ENCODE measurements at places on chromosomes 6 and 20.

GRCh38 chr6:134628154-134628553, 310.2 kb upstream of the SGK1 start:
- H3K4me1 ChIP-seq, result no peaks in the 10 kb centered on the region
- no peak overlapping the region for H3K27ac ChIP-seq
- peaks cover 28% of the 10 kb centered on the region for H3K27me3 ChIP-seq
- H3K36me3 ChIP-seq, result no peaks in the 10 kb centered on the region
- no peak for DNase-seq

DNA sequence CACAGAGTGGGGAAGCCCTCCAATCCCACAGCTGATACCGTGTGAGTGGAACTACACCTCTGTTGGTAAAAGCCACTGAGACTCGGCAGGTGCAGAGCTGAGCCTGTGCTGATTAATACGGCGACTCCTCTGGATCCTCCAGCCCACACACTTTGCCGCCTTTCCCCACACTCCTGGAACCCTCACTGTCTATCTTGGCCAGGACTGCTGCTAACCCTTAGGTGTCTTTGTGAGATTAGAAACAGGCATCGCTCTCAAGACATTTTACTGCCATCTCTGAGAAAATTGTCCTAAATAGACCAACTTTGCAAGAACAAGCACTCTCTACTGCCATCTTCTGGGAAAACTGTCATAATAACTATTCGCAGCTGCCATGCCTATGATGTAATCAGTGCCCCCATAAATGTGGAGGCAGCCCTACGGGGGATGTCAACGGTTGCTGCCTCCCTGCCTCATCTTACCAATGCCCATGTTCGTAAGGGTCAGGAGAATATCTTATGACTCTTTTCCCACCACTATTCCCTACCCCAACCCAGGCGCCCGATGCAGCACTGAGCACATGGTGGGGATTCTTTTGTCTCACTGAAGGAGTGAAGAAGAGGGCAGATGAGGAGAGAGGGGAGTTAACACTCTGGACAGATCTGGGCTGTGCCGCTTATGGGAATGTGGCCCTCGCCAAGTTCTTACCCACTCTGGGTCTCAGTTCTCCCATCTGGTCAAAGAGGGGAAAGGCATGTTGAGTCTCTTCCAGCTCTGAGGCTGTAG, 26.1 kb upstream of the KCNB1 start:
- H3K4me1 ChIP-seq, result peaks cover 5% of the 10 kb centered on the region
- H3K27me3 ChIP-seq, result peaks cover 8% of the 10 kb centered on the region
- no peak overlapping the region for H3K27ac ChIP-seq
- H3K36me3 ChIP-seq, result no peaks in the 10 kb centered on the region

DNA sequence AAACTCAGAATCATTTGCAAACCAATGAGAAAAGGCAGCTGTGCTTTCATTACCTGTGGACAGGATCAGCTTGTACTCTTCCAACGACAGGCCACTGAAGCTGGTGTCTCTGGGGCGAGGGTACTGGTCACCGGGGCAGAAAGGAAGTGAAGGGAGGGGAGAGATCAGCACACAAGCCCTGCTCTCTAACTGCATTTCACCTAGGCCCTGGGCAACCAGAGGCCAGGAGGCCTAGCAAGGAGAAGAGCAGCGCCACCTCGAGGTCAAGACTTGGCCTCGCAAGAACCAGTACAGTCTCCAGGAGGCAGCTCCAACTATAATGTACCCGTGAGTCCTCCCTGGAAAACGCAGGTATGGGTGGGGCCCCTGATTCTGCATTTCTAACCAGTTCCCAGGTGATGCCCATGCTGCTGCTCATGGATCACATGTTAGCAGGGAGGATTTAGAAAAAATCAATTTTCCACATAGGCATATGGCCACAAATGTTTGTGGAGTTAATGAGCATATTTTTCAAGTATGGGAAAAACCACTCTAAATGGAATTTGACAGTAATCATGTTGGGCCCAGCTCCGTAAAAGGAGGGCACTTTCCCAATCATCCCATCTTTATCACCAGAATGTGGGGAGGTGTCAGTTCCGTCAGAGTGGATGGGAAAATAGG, 11.0 kb downstream of the UQCC2 start:
- H3K27me3 ChIP-seq, result no peaks in the 10 kb centered on the region
- peak overlapping the region; percentile 67 for H3K27ac ChIP-seq
- peaks cover 3% of the 10 kb centered on the region for H3K36me3 ChIP-seq
- no peak overlapping the region for H3K4me3 ChIP-seq
- H3K4me1 ChIP-seq, result peaks cover 34% of the 10 kb centered on the region

GRCh38 chr6:47974106-47974505, 136.9 kb downstream of the PTCHD4 start:
- no peaks in the 10 kb centered on the region for H3K27me3 ChIP-seq
- no peak overlapping the region for H3K4me3 ChIP-seq
- H3K36me3 ChIP-seq, result no peaks in the 10 kb centered on the region
- H3K27ac ChIP-seq, result no peak overlapping the region
- peaks cover 7% of the 10 kb centered on the region for H3K4me1 ChIP-seq

DNA sequence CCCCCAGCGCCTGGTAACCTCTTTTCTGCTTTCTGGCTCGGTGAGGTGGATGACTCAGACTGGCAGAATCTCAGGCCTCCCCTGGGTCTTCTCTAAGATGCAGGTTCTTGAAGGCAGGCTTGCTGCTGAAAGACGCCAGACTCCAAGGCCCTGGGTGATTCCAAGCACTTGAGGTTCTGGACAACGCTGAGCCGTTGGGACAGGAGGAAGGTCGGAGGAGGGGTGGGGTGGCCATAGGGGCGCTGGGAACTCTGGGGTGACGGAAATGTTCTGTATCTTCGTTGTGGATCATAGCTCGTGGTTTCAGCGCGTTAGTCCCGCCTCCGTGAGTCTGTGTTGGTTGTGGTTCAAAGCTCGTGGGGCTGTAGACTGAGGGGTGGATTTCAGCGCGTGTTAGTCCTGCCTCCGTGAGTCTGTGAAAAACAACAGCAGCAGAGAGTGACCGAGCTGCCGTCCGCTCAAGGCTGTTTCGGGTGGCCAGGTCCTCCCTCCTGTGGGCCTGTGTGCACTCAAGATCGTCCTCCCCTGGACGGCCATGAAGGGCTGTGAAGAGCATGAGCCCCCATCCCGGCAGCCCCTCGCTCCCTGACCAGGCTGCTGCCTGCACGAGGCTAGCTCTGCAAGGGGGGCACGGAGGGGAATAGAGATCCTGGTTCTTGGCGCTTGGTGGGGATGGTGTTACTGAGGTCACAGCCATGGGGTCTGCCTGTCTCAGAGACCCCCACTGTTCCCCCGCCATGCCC, 7.7 kb downstream of the NTSR1 start:
- H3K4me3 ChIP-seq, result no peak overlapping the region
- H3K27me3 ChIP-seq, result peaks cover 62% of the 10 kb centered on the region
- no peak for DNase-seq
- peaks cover 6% of the 10 kb centered on the region for H3K4me1 ChIP-seq

- H3K27me3 ChIP-seq, result peaks cover 8% of the 10 kb centered on the region
- no peak for DNase-seq
- no peaks in the 10 kb centered on the region for H3K4me1 ChIP-seq
- H3K4me3 ChIP-seq, result no peak overlapping the region
- H3K27ac ChIP-seq, result no peak overlapping the region
- peaks cover 4% of the 10 kb centered on the region for H3K36me3 ChIP-seq
These were observed 123.6 kb upstream of the TNFAIP3 start for GRCh38 chr6:137743493-137743892.

GRCh38 chr6:149938571-149939355, 3.1 kb upstream of the ULBP2 start:
- H3K36me3 ChIP-seq, result peaks cover 3% of the 10 kb centered on the region
- peaks cover 98% of the 10 kb centered on the region for H3K27me3 ChIP-seq
- no peak for DNase-seq
- peak overlapping the region; percentile 60 for H3K27ac ChIP-seq
- peak overlapping the region; percentile 82 for H3K4me3 ChIP-seq
- peaks cover 9% of the 10 kb centered on the region for H3K4me1 ChIP-seq

DNA sequence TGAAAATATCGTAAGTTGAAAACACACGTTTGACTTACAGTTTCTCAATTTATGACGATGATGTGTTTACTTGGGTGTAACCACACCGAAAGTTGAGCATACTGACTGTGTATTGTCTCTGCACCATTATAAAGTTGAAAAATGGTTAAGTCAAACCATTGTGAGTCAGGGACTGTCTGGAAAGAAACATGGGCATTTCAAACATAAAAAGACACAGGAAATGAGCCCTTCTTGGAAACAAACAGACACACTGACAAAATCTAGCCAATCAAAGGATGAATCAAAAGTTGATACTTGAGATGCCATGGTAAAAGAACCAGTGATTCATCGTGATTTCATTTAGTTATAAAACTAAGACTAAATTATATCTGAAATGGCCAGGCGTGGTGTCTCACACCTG, 5.3 kb downstream of the POPDC3 start:
- no peak overlapping the region for H3K4me3 ChIP-seq
- no peaks in the 10 kb centered on the region for H3K4me1 ChIP-seq
- no peaks in the 10 kb centered on the region for H3K36me3 ChIP-seq
- peaks cover 30% of the 10 kb centered on the region for H3K27me3 ChIP-seq
- no peak overlapping the region for H3K27ac ChIP-seq
- no peak for DNase-seq

- no peaks in the 10 kb centered on the region for H3K27me3 ChIP-seq
- H3K4me3 ChIP-seq, result no peak overlapping the region
- peaks cover 11% of the 10 kb centered on the region for H3K4me1 ChIP-seq
- DNase-seq, result no peak
- H3K36me3 ChIP-seq, result no peaks in the 10 kb centered on the region
These were observed 564.5 kb downstream of the NKAIN2 start for GRCh38 chr6:124368131-124368530.

- DNase-seq, result no peak
- H3K4me3 ChIP-seq, result no peak overlapping the region
- no peak overlapping the region for H3K27ac ChIP-seq
- H3K4me1 ChIP-seq, result peaks cover 24% of the 10 kb centered on the region
- no peaks in the 10 kb centered on the region for H3K36me3 ChIP-seq
- H3K27me3 ChIP-seq, result no peaks in the 10 kb centered on the region
These were observed 402.9 kb upstream of the RUNX2 start for GRCh38 chr6:44925100-44925739.

- no peak overlapping the region for H3K27ac ChIP-seq
- H3K36me3 ChIP-seq, result no peaks in the 10 kb centered on the region
- no peak overlapping the region for H3K4me3 ChIP-seq
- H3K4me1 ChIP-seq, result peaks cover 11% of the 10 kb centered on the region
- DNase-seq, result no peak
These were observed 108.0 kb upstream of the FOXO3 start for GRCh38 chr6:108452711-108453195.

GRCh38 chr6:145047891-145048290, 687.4 kb downstream of the EPM2A start:
- H3K4me1 ChIP-seq, result peaks cover 7% of the 10 kb centered on the region
- peaks cover 9% of the 10 kb centered on the region for H3K27me3 ChIP-seq
- DNase-seq, result no peak
- no peaks in the 10 kb centered on the region for H3K36me3 ChIP-seq
- H3K4me3 ChIP-seq, result no peak overlapping the region
- H3K27ac ChIP-seq, result no peak overlapping the region

DNA sequence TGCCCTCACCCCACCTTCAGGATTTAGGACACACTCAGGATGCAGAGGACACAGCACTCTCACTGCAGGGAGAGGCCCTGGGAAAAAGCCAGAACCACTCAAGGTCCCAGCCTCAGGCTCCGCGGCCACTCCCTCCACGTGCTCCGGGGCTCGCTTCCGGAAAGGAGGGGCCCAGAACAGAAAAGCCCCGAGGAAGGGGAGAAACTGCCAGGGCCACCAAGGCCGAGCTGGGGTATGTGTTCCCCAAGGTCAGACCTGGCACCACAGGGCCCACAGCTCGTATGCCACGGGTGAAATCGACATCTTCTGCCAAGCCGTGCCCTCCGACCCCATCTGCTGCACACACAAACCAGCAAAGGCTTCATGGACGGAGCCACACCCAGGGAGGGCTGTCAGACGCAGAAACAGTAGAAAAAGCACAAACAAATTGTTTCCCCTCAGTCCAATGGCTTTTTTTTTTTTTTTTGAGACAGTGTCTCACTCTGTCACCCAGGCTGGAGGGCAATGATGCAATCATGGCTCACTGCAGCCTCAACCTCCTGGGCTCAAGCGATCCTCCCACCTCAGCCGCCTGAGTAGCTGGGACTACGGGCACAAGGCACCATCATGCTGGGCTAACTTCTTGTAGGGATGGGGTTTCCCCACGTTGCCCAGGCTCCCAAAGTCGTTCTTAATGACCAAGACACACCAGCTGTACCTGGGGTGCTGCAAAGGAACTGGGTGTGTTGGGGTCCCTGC, 33.4 kb downstream of the SLC2A4RG start:
- no peak for DNase-seq
- peaks cover 3% of the 10 kb centered on the region for H3K36me3 ChIP-seq
- no peak overlapping the region for H3K4me3 ChIP-seq
- H3K27me3 ChIP-seq, result no peaks in the 10 kb centered on the region
- peaks cover 10% of the 10 kb centered on the region for H3K4me1 ChIP-seq

DNA sequence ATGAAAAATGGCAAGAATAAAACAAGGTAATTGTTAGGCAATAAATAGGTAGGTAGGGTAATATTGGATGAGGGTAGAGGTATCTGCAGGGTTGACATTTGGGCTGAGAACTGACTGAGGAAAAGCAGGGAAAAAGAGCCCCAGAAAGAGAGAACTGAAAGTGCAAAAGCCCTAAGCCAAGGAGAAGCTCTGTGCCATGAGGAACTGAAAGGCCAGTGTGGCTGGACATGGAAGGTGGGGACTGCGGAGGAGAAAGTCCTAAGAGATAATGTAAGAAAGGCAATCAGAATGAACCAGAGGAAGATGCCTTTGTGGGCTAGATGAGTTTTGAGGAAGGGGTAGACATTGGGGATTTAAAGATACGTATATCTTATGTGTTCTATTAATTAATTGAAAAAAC, 9.9 kb upstream of the HIVEP2 start:
- no peaks in the 10 kb centered on the region for H3K4me1 ChIP-seq
- H3K27me3 ChIP-seq, result peaks cover 13% of the 10 kb centered on the region
- no peak overlapping the region for H3K27ac ChIP-seq
- H3K36me3 ChIP-seq, result no peaks in the 10 kb centered on the region

GRCh38 chr6:166419286-166419685, 36.5 kb upstream of the MPC1 start:
- H3K4me1 ChIP-seq, result peaks cover 5% of the 10 kb centered on the region
- H3K27ac ChIP-seq, result no peak overlapping the region
- no peak for DNase-seq

GRCh38 chr6:35594503-35595186, 81.9 kb upstream of the TULP1 start:
- H3K4me3 ChIP-seq, result no peak overlapping the region
- no peaks in the 10 kb centered on the region for H3K27me3 ChIP-seq
- no peak overlapping the region for H3K27ac ChIP-seq
- H3K4me1 ChIP-seq, result peaks cover 12% of the 10 kb centered on the region
- DNase-seq, result no peak

GRCh38 chr6:160082627-160083026, 39.0 kb upstream of the SLC22A1 start:
- H3K4me1 ChIP-seq, result no peaks in the 10 kb centered on the region
- H3K36me3 ChIP-seq, result peaks cover 39% of the 10 kb centered on the region
- DNase-seq, result no peak
- H3K27me3 ChIP-seq, result no peaks in the 10 kb centered on the region
- peak overlapping the region; percentile 14 for H3K27ac ChIP-seq
- H3K4me3 ChIP-seq, result no peak overlapping the region

GRCh38 chr6:133764008-133764753, 124.7 kb upstream of the TCF21 start:
- no peak overlapping the region for H3K27ac ChIP-seq
- H3K4me1 ChIP-seq, result peaks cover 8% of the 10 kb centered on the region
- no peak overlapping the region for H3K4me3 ChIP-seq
- no peak for DNase-seq
- no peaks in the 10 kb centered on the region for H3K36me3 ChIP-seq

Data from type B pancreatic cell (in vitro differentiated cells).